ENCODE measurements at places on chromosomes 4 and X.

DNA sequence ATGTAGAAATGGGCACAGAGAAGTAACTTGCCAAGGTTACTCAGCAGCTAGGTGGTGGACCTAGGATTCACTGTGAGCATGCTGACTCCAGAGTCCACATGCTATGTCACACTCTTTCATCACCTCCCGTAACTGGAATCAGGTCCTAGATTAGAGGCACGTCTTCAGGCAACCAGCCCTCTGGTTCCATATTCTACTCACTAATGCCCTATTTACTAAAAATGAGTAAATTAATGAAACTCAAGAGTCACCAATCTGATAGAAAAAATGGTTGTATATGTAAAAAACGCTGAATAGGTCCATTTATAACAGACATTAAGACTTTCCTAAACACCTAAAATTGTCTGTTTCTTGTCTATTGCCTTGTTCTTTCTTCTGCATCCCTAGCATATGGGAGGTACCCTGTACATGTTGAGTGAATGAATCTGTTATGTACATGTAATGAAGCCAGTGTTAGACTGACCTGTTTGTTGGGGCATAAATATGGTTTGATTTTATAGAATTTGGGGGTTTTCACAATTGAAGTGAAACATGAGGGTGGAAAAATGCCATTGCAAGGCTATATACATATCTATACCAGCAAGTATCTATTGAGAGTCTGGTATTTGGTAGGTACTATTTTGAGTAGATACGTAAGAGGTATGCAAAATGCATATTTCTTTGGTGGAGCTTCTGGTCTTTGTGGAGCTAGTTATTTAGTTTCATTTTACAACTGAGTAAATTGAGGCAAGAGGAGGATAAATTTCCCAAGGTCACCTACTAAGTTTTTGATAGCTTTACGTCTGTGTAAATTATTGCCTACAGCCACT, 7.5 kb upstream of the RUFY3 start:
- DNase-seq = no peak

- DNase-seq = no peak
These were observed 31.9 kb downstream of the MAGED4 start for GRCh38 chrX:52216541-52216940.

- DNase-seq = no peak
These were observed 203.0 kb downstream of the ARAP2 start for GRCh38 chr4:36041340-36041739.

DNA sequence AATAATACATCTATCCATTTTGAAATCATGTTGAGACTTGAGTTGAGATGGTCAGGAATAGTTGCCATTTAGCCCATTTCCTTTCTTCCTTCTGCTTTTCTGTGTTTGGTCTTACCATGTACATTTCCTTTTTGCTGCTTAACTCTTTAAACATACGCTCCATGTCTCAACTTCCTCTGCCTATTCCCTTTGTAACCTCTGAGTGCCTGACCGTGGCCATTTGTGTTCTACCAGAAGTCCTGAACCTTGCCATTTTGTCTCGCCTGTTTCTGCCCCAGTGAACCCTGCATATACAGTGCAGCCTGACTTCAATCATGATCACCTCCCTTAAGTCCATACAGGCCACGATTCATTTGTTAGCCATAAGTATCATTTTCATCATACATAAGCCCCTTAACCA, 169.0 kb downstream of the RAPGEF2 start:
- no peak for DNase-seq

DNA sequence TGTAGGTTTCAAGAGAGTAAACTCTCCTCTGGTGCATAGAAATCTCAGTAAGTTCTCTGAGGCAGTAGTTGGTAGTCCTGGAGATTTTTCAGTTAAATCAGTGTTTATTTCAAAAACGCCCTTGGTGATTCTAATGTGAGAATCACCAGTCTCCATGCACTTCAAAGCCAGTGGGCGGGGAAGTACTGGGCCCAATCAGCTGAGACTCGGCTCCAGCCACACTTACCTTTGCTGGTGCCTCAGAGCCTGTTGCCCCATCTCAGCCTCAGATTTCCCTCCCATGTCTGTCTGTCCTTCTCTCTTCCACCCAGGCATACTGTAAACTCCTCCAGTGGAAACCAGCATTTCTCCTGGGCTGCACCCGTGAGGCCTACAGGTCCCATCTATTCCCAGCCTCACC, 7.4 kb upstream of the MGST2 start:
- no peak for DNase-seq

GRCh38 chr4:3351997-3352396, 59.2 kb downstream of the RGS12 start:
- no peak for DNase-seq

GRCh38 chrX:107117993-107118321, 665 bp downstream of the RBM41 start:
- DNase-seq = no peak

DNA sequence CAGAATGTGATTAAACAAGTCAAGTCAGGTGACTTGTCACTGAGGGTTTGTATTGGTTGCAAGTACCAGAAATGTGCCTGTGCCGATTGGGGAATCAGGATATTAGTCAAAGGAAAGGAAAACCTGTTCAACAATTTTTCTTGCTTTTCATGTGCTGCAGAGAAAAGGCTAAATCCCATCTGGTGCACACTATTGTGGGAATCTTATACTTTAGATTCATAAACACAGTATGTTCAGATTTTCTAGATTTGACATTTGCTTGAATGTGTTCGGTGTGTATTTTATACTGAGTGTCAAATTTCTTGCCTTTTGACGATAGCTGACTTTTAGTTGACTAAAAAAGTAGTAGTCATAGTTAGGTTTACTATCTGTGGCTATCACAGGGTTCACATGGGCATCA, 37.6 kb downstream of the GAB1 start:
- no peak for DNase-seq

GRCh38 chr4:174156239-174156826, 127.1 kb downstream of the FBXO8 start:
- DNase-seq = no peak

GRCh38 chrX:155891446-155892210, 10.5 kb downstream of the VAMP7 start:
- no peak for DNase-seq

DNA sequence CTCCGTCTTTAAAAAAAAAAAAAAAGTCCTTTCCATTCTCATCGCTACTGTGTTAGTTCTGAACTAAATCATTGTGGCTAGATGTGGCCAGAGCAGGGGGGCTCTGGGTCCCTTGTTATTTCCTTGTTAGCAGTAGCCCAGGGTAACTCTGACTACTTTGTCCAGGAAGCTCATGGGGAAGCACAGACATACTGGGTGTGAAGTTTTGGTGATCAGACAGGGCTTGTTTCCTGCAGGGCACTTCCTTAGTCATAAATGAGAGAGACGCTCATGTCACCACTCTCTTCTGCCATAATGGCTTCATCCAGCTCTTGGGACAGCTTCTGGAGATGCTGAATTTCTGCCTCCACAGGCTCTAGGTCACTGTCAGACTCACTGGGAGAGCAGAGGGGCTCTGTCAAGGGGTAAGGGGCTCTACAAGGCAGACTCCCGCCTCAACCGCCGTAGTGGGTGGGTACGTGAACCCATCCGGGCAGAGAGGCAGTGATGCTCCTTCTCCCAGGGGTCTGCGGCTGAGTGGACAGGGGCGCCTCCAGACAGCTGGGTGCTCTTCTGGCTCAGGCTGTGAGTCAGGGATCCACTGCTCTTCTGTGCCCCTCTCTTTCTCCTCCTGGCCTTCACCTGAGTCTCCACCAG, 12.9 kb downstream of the STIM2 start:
- no peak for DNase-seq

GRCh38 chr4:107270614-107271013, 234.5 kb upstream of the DKK2 start:
- no peak for DNase-seq

DNA sequence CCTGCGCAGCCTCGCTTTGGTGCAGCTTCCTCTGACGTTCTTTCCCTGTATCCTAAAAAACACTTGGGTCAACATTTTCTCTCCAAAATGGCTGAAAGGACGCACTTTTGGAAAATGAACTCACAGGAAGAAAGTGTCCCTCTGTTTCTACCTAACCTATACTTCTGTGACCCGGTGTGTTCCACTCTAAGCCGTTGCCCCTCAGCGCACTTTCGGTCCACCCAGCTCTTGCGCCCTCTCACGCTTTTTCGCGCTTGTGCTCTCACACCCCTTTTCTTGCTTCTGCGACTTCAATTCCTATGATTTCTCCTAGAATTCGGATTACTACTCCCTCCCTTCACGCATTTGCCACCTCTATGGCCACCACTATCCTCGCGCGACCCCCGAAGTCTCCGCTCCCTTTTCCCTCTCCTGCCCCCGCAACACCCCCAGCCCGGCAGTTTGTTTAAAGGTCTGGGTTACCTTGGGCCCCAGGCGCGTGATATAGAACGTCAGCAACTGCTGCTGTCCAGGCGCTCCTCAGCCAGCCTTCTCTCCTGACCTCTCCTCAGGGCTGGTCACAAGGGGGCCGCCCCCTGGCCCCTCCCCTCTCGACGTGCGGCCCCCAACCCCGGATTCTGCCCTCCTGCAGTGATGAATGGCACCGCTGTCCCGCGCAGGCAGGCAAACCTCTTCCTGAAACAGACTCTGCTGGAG, at the start of gene USP51:
USP51 (minus strand) TSS at position 535 of the 696 bp plus-strand sequence. CDS start 909 bp downstream, outside the sequence.
- no peak for DNase-seq

DNA sequence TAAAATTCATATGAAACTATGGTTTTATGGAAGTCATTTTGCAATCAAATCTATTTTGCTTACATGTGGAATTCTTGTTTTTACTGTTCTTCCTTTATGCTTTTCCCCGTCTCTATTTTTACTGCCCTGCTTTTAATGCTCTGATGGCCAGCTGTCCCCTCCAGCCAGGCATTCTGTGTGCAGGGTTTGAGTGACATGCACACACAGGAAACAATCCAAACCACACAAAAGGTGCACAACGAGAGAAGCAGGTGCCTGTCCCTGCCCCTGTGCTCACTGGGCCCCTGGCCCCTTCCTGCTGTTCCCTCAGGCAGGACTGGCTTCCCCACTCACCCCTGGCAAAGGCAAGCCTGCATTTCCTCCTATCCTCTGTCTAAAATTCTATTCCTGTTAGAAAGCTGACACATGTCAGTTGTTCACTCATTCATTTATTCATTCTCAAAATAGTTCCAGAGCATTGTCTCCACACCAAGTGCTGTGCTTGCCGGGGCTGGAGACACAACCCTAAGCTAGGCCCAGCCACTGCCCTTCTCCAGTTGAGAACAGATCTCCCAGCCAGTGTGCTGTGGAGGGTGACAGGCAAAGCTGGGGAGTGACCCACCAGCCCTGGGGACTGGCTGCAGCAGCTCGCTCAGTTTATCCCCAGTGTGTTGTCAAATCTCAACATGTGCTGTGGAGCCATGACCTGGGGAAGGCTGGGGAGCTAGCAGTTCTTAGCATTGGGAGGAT, 346.3 kb downstream of the FBXW7 start:
- no peak for DNase-seq

DNA sequence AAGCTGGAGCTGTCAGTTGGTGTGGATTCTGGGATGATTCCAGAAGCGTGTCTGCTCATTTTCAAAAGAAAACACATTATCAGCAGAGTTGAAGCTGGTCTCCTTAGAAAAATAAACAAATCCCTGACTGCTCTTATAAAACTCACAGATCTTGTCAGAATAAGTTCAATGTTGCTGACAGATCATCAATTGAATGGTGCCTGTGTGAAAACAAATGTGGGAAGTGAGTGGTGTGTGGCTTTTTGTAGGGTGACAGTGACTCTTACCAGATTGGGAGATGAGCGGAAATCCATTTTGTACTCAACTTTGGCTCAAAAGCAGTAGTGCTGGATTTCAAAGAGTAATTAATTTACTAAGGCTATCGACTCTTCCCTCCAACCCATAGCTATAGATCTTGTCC, 807.8 kb downstream of the RAPGEF2 start:
- no peak for DNase-seq

DNA sequence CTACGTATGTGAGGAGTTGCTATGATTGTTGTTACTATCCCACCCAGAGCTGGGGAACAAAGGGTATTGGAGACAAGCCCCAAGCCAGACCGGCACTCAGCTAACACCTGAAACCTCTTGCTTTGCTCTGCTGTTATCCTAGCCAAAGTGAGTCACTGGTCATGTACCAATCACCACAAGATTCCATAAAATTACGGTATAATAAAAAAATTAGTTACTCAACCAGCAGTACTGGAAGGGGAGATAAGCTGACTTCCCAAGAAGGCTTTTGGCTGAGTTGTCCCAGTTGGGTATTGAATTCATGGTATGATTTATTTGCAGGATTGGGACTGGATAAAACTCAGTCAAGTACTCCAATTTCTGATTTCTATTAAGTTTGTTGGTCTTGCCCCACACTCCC, 5.3 kb downstream of the EDA2R start:
- no peak for DNase-seq

- no peak for DNase-seq
These were observed 6.4 kb downstream of the PPEF2 start for GRCh38 chr4:75895744-75896314.

DNA sequence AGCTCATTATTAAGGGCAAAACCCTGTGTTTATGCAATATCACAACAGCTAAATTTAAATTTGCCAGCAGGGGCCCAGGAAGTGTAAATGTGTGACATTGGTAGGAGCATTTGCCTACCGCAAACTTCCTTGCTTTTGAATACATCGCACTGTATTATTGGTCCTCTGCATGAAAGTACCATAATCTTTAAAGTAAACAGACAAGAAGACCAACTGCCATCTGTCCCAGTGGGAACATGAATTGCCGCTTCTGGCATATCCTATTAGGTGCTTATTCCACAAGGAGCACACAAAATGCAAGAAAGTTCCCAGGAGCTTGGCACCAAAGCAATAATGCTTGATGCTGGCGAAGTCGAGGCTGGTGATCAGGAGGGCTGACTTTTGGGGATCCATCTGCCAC, 51.3 kb downstream of the SOD3 start:
- DNase-seq = no peak

- DNase-seq = no peak
These were observed 150.3 kb downstream of the RELL1 start for GRCh38 chr4:37535872-37536271.

DNA sequence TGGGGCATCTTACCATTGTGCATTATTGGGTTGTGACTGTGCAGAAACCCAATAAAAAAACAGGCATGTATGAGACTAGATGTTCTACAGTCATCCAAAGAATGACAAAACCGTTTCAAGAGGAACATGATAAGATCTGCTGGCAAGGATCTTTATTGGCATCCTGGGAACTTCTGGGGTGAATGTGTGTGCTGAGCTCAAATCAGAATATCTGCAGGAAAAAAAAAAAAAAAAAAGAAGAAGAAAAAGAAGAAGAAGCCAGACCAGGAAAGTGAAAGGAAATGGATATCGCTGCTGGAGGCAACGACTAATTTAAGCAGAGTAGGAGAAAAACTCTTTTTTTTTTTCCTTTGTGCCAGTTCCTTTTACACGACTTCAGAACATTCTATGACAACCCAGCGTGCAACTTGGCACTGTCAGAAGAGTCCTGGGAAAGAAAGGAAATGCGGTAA, 484.2 kb upstream of the BOD1L1 start:
- no peak for DNase-seq

Measured in NCI-H2107 (cell line).